Umbilical cord (tissue), 2 donors: ENCODE measurements at places on chromosomes 5 and 9. TPM values are rescaled to one million over a fixed set of nuclear protein-coding genes. Genes with fewer than 3 reads are reported as not detected.

DNA sequence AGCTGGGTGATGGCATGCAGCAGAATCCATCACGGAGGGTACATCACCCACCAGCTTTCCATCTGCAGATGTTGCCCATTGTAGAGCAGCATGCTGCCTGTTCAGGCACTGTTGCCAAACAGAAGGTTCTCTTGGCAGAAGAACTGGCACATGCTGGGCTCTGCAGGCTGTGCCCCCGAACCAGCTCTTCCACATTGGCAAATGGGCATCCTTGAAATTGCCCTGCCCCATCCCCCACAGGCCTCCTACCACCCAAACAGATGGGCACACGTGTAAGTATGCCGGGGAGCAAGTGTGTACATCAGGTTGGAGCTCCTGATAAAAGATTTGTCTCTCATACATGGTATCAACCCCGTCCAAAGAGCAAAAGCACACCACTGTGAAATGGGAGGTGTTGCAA is 220.3 kb upstream of the TAS2R1 start:
- DNase-seq, result no peak

DNA sequence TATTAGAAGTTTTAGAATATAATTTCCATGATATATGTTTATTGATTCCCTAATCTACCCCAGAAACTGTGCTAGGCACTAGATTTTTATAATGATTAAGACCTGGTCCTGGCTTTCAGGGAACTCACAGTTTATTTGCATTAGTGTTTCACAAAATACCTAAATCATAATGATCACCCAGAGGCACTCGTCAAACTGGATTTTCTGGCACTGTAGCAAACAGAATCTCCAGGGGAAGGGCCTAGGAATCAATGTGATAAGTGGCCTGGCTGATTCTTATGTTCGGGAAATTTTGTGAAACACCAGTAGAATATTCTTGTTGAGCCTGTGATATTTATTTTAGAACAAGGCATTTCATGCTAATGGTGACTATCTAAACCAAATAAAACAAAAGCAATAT is 37.4 kb upstream of the SRP19 start:
- DNase-seq, result peak; percentile 14

Gene SH3RF2
- 4.8 TPM for total RNA-seq

Gene FOXE1
- total RNA-seq, result 1.2 TPM

Gene MTREX
- total RNA-seq, result 109 TPM

DNA sequence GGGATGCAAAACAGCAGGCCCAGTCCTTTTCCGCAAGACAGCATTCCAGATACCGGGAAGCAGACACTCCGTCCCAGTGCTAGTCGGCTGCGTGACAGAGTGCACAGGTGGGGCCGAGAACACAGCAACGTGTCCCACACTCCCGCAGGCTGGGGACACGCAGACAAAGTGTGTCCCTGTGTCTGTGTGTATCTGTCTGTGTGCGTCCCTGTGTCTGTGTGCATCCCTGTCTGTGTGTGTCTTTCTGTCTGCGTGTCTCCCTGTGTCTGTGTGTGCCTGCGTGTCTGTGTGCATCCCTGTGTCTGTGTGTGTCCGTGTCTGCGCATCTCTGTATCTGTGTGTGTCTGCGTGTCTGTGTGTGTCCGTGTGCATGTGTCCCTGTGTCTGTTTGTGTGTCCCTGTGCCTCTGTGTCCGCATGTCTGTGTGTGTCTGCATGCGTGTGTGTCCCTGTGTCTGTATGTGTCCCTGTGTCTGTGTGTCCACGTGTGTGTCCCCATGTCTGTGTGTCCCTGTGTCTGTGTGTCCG is 137.0 kb downstream of the MRPL36 start:
- no peak for DNase-seq

Gene PDE8B
- 5.8 TPM for total RNA-seq

DNA sequence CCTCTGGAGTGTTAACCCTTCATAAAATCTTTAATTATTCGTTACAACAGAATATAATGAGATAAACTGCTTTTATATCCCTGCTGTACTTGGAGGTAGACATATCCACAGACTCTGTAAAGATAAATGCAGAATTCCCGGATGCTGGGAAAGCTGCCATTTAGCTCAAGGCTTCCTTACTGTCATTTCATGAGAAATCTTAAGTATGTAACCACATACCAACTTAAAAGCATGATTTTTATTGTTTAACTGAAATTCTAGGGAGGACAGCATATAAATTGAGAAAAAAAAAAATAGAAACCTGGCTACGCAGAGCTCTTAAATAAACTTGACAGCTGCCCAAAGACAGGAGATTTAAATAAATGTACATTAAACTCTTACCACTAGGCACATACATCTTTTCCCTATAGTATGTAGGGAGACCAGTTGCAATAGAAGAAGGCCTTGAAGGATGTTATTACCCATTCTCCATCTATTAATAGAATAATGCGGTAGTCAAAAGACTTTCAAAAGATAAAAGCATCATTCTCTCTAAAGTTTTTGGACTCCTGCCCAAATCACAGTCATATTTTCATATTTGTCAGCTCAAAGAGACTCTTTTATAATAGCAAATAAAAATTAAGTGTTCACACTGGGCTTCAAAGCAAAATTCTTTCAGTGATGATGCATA is 373.8 kb downstream of the NDUFS4 start:
- DNase-seq, result peak; percentile 77

DNA sequence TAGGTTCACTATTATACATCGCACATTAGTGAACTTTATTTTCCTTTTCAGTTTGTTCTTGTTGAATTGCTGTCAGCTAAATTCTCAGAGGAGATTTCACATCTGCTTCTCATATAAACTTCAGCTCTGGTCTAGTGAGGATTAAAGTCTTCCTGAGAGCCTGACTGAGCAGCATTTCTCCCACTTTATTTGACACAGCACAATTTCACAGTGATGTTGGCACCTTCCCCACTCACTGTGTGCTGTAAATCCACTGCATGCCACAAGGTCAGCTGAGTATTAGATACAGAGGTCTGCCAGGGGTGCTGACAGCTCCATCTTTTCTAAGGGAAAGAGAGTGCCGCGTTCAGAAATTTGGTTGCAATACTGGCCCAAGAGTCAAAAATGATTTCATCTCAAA is 567.4 kb downstream of the PRR16 start:
- DNase-seq, result peak; percentile 96

DNA sequence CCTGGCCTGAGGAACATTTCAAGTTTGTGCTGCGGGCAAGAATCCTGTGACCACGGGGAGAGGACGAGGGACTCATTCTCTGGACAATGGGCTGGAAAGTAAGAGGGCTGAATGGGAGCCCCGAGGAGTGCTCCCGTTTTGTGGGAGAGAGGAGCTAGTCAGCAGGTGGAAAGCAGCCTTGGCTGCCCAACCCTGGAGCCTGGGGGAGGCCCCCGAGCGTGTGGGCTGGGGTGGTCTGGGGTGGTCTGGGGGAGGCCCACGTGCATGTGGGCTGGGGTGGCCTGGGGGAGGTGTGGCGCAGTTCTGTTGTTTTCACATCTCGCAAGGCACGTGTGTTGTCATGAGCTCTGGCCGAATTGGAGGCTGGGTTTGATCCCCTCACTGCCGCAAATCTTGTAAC is 27.5 kb downstream of the EHMT1 start:
- no peak for DNase-seq

DNA sequence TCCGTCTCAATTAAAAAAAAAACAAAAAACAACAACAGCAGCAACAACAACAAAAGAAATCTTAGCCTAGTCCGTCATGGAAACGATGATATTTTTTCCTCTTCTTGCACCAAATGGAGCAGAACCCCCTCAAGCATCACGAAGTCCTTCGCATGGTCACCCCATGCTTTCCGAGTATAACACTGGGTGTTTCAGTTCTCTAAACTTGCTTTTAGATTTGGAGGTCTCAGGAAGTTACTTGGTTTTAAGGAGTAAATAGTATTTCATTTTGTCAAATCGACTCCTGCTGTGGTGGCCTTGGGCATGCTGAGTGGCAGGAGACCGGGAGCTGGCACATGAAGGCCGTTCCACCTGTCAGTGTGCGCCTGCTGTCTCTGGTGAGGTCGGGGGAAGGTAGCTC is 118.5 kb upstream of the CACNA1B start:
- DNase-seq, result no peak

Gene SLC6A7
- 10.8 TPM for total RNA-seq

Gene FAM221B
- 1.2 TPM for total RNA-seq

DNA sequence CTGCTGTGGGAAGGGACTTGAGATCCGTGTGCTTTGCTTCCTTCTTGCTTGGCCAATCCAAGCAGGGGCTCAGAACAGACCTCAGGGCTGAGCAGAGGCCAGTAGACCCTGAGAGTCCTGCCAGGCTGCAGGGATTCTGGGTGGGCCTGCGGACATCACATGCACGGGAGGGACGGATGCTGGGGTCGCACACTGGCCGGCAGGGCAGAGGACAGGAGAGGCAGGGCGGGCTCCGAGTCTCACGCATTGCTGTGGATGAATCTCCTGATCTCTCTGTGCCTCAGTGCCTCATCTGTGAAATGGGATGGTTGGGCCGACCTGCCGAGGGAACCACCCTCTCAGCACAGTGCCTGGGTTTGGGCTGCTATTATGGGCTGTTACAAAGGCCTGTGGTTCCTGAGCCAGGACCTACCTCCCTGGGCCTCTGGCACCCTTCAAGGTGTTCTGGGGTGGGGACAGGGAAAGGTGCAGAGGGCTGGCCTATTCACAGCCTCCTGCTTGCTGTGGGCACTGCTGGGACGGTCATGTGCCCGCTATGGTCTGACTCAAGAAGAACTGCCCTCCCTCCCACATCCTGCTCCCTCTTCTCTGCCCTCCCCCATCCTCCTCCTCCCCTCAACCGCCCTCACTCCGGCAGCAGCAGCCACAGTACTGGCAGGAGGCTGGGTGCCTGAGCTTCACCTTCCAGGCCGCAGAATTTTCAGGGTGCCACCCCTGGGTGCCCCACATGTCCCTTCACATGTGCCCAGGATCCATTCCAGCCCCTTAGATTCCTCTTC is 43.3 kb downstream of the NCS1 start:
- no peak for DNase-seq

Gene BARHL1
- total RNA-seq, result not detected
